ENCODE measurements at places on chromosomes 16 and 17.

- peak; percentile 79 for DNase-seq
These were observed 12.5 kb downstream of the SLC16A3 start for GRCh38 chr17:82241183-82241925.

- no peak for DNase-seq
These were observed 71.1 kb downstream of the N4BP1 start for GRCh38 chr16:48538746-48539484.

DNA sequence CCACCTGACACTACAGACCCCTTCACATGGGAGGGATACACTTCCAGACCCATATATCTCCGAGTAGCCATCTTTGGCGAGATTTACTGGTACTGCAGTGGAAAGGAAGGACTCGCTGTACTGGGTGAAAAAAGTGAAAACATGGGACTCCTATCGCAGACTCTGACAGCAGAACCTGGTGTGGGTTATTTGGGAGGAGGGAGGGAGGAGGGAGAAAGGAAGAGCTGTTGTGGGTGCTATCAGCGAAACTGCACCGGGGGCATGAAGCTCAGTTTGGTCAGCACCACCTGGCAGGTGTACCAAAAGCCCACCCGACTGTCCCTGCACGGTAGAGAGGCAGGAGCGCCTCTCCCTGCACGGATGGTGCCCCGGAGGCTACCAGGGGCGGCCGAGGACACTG is 5.0 kb downstream of the HBQ1 start:
- DNase-seq: no peak

- no peak for DNase-seq
These were observed 7.0 kb downstream of the ZNF319 start for GRCh38 chr16:57993438-57993837.

DNA sequence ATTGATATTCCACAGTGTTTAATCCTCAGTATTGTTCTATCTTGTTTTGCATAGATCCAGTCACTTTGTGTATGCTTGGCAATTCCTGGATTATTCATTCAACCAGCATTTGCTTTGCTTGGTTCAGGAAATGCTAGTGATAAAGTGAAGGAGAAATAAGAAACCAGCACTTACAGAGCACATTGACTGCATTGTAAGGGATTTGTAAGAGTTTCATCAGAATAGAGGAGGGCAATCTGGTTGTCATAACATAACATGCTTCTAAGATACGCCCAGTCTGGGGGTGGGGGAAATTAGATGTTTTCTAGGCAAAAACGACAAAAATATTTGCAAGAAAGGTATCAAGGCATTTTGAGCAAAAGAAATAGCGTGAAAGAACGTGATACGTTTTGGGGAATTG is 40.4 kb downstream of the TNRC6A start:
- DNase-seq: no peak

DNA sequence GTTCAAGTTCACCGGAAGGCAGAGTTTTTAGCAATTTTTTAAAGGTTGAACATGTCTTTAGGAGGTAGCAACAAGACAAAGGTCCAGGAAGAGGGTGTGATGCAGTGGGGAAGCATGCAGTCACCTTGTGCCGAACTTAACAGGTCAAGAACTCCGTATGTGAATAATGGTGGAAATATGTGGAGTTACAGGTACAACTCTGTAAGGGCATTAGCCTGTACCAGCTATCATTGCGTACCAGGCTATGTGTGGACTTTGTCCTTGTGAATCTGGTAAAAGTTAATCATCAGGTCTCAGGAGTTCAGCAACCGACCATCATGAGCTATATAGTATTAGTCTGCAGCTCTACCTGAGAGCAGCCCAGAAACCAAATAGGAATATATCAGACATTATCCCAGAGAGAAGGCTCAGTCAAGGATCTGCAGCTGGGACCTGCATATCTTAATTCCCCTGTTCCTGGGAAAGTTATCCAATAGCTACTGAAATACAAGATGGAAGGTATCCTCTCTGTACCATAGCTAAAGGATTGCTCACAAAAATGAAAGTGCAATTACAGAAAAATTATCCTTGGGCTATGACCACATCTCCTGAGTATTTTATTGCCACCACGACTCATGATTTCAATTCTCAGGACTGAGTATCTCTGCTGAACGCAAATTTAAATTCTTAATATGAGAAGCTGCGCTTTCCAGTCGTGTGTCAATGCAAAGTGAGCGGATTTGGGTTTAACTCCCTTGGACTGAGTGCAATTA is 469.3 kb downstream of the CDH13 start:
- no peak for DNase-seq

- no peak for DNase-seq
These were observed 25.4 kb upstream of the ARHGAP17 start for GRCh38 chr16:25040543-25040942.

GRCh38 chr16:49414671-49415070 is 41.1 kb downstream of the C16orf78 start:
- no peak for DNase-seq

Measured in activated CD4-positive, alpha-beta memory T cell treated with anti-CD3 and anti-CD28 coated beads for 36 hours (primary cell).